NCI-H748 treated with DMSO at 0.1 percent for 48 hours (cell line): ENCODE measurements at places on chromosomes 3 and 15.

- no peak for DNase-seq
Observed at GRCh38 chr3:23710555-23710954, 95.2 kb upstream of the UBE2E1 start.

DNA sequence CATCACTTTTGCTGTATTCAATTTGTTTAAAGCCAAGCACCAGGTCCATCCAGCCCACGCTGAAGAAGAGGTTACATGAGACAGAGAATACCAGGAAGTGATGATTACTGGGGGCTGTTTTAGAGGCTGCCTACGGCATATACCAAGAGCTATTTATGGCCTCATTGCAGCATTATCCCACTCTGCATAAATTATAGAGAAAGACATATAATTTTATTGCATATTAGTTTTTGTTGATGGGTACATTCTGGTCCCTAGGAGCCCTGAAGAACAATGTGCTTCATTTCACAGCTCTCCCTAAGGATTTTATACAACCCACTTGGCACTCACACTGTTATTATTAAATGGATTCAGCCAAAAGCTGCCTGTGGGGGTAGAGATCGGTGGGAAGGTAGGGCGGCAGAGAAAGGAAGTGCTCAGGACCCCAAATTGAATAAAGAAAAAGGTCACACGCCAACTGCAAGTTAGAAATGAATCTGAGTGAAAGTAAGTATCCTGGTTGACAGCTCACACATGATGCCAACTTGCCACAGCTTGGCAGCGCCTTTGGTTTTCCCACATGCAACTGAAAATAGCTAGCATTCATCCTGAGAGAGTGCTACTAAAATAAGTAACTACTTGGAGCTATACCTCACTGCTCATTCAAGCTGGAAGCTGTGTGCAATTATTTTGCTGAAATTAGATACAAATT lies 73.7 kb downstream of the CCNL1 start:
- no peak for DNase-seq

DNA sequence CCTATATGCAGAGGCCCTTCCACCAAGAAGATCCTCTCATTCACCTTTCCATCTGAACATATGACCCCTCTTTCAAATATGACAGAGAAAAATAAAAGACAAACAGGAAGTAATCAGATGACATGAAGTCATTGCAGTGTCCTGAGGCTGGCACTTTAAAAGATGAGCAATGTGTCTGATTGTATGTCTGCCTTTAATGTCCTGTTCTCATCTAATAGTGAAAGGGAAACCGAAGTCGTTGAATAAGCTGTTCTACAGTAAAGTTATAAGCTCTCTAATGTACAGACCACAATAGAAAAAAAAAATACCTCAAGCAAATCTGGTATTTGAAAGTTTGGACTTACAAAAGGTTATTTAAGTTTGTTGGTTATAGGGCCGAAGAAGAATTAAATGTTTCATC lies 243.0 kb downstream of the CLSTN2 start:
- DNase-seq: no peak

GRCh38 chr15:73325191-73325861 lies 43.4 kb downstream of the HCN4 start:
- DNase-seq: no peak

- no peak for DNase-seq
Observed at GRCh38 chr3:193095366-193095765, 145.7 kb upstream of the PLAAT1 start.

DNA sequence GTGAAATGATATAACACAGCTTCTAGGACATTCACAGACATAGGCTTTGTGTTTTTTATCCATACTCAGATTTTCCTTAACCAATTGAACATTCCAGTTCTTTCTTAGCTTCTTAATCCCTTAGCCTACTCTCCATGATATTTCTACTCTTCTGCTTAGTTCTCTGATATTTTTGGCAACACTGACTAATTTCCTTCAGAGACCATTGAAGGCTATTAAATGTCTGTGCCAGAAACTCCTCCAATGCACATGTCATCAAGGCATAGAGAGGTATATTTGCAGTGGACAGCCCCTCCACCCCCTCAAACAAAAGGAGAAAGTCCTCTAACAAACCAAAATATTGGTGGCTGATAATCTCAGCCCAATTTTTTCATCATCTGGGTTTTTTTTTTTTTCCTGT lies 105.9 kb upstream of the TSC22D2 start:
- DNase-seq: no peak
